Bronchial smooth muscle cell (primary cell): ENCODE measurements at places on chromosomes 11 and 22. TPM values are rescaled to one million over a fixed set of nuclear protein-coding genes. Genes with fewer than 3 reads are reported as not detected.

The RPS6KB2 gene
- total RNA-seq: 28.4 and 43.7 TPM in 2 replicates

The MCHR1 gene
- total RNA-seq: 0.63 and 2.9 TPM in 2 replicates

The SCUBE1 gene
- under 0.01 and 0.34 TPM in 2 replicates for total RNA-seq

The NRXN2 gene
- total RNA-seq: 1.0 and 1.4 TPM in 2 replicates

The NNMT gene
- 133 and 234 TPM in 2 replicates for total RNA-seq

The THRSP gene
- total RNA-seq: 0.09 TPM in 1 of 2 replicates, not detected in the other
